ENCODE measurements at places on chromosomes 1 and 21.

GRCh38 chr1:38153778-38154470, 107.3 kb upstream of the POU3F1 start:
- no peak for DNase-seq

DNA sequence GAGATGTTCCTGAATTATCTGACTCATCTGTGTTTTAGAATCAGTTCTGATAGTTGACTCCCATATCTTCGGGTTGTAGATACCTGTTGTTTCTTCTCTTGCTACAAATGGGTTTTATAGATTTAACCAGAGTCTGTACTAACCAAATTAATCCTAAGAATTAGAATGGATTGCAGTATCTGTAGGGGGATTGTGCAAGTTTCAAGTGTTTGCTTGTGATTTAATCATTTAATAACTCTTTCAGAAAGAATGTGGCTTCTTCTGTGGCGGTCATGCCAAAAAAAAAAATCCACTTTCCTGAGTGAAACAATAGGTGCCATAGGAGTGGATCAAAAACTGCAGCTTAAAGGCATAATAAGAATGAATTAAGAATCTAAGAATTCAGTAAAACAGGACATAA, 9.4 kb downstream of the IPO9 start:
- no peak for DNase-seq

GRCh38 chr21:36021251-36021837, 39.0 kb downstream of the SETD4 start:
- no peak for DNase-seq

DNA sequence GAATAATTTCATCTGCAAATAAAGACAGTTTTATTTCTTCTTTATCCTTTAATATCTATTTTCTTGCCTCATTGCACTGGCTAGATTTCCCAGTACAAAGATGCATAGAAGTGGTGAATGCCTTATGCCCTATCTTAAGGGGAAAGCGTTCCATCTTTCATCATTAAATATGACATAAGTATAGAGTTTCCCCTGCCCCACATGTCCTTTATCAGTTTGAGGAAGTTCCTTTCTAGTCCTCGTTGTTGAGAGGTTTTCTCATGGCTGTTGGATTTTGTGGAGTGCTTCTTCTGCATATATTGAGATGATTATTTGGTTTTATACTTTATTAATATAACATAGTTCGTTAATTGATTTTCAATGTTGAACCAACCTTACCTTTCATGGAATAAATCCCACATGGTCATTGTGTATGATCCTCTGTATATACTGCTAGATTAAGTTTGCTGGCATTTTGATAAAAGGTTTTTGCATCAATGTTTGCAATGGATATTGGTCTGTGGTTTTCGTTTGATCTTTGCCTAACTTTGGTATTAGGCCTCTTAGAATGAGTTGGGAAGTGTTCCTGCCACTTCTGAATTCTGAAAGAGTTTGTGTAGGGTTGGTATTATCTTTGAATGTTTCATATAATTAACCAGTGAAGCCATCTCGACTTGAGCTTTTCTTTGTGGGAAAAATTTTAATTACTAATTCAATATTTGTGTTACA, 15.6 kb downstream of the PRKACB start:
- no peak for DNase-seq

DNA sequence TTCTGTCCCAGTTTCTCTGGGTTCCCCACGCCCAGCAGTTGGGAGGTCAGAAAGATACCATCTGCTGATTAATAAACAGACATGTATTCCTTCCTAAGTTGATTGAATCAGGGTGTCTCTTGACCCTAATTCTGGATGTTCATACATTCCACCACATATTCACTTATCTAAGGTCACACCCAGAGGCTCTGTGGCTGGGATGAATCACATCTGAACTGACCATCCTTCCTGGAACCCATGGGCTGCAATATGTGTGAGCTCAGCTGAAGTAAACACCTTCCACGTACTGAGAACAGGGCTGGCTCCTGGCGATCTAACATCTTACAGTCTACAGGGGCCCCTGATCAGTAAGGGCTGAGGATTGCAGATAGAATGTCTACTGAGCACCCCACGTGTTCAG, 20.5 kb upstream of the TRABD2B start:
- no peak for DNase-seq

- no peak for DNase-seq
Observed at GRCh38 chr1:9161342-9161741, 32.4 kb upstream of the GPR157 start.

DNA sequence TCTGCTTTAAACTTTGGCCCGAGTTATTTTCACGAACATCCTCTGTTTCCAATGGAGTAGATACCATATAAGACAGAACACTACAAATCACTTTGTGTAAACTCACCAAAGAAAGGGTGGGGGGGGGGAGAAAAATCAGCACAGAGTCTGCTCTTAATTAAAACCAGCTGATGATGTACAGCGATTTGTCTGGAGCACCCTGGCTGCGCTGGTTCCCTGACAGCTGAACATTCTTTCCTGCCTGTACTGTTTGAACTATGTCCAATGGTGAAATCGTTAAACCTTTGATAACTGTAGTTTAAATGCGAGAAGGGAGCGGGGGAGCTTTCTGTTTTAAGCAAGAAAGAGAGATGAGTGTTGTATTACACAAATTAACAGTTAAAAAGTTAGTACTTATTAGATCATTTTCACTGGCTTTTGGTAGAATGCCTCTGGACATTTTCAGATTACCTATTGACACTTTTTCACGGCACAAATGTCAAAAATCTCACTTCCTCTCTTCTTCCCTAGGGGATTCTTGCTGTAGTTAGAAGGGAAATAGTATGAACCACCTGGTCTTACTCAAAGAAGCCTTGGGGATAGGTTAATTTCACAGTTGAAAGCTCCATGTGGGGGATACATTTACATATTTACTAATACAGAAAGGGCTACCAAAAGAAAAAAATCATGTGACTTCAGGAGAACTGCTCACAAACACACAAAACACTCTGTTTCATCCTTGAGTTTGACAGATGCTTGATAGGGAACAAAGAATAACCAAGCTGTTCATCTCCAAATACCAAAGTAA, 140.2 kb upstream of the RUNX1 start:
- no peak for DNase-seq

DNA sequence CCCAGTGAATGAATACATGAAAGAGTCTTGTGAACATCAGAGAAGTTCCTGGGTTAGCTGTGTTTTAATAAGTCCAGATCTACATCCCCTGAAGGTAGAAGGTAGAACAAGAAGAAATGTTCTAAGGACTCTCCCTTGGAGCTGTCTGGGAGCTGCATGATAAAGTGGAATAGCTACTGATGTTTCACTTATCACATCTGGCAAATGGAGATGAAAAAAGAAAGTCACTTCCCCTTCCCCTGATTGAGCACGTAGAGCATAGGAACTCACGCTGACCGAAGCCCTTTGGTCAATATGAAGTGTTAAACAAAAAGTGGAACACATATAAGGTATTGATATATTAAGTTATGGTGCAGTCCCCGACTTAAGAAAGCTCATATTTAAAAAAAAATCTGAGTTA, 53.2 kb upstream of the PARP1 start:
- DNase-seq, result no peak

DNA sequence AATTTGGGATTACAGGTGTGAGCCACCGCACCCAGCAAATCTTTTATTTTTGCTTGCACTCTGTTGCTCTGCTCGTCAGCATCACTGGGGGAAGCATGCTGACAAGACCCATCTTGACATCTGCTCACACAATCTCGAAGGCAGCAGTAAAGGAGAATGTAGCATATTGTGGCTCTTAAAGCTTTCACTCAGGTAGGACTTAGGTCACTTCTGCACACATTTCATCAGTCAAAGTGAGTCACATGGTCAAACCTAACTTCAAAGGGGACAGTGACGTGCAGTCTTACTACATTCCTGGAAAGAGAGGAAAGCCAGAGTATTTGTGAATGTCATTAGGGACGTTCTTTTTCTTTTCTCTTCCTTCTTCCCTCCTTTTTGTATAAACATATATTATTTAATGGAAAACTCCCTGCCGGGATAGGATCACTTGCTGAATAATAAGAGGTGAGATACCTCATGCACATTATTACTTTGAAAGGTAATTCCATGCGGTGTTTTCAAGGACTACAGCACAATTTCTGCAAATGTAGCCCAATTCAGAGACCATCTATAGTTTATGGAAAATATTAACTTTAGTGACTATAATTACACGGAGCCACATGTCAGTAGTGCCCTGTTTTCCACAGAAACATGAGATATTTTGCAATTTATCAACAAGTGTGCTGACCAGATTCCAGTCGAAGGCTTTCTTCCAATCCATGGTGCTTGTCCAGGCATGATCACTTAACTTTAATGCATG, 19.3 kb upstream of the ACBD6 start:
- no peak for DNase-seq

DNA sequence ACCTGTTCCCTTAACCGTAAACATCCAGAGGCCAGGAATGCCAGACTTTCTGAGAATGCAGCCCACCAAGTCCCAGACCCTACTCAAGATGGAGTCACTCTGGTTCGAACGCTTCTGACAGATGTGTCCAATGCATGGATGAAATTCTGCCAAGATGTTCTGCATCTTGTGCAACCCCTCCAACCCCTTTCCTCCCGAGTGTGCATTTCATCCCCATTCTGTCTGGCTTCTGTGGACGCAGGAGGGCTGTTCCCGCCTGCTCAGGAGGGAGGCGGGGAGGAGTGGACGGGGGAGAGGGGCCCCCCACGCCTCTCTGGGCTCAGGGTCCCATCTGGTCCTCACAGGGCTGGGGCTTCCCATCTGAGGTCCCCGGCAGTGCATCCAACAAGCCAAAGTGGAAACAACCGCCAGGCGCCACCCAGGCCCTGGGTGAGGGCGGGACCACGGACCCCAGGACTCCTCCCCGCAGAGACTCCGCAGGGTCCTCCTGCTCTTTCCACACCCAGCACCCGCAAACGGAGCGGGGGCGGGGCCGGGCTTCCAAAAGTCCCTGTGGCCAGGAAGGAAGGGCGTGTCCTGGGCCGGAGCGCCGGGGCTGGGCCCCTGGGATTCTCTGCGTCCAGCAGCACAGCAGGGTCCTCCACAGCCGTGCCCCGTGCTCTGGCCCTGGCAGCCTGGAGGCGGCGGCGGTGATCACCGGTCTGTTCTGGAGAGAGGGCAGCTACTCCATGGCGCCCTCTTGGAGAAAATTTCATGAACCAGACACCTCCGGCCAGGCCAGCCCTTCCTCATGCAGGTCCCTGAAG, 27.8 kb upstream of the SUMO3 start:
- no peak for DNase-seq

GRCh38 chr1:33061834-33062233, 19.1 kb upstream of the AZIN2 start:
- no peak for DNase-seq

All from stimulated activated CD8-positive, alpha-beta memory T cell treated with anti-CD3 and anti-CD28 coated beads, Interleukin-2, amount 100 ng/mL, for 1 hour (primary cell).